Ovary (tissue), 10 donors: ENCODE measurements at places on chromosomes 6 and 20. TPM values are rescaled to one million over a fixed set of nuclear protein-coding genes. Genes with fewer than 3 reads are reported as not detected.

GRCh38 chr6:136236466-136237293 lies 13.4 kb downstream of the MTFR2 start:
- DNase-seq, result no peak

MUCL3 gene
- total RNA-seq, result under 0.01 TPM

TMEM170B gene
- 5.9 TPM for total RNA-seq

DNA sequence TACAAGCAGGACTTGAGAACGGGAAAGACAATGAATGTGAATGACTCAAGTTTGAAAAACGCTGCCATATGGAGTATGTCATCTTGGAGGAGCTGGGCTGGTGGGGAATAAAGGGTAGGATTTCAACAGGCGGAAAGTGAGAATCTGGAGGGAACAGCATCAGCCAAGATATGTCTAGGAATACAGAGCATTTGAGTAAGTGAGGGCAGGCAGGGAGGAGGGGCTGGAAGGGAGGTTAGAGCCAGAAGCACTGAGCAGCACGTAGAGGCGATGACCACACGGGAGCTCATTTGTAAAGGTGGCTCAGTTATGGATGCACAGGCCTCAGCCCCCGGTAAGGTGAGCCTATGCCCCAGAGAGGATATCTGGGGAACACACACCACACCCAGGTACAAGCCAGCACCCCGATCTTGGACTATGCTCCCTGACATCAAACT lies 115.1 kb downstream of the ZMYND8 start:
- peak; percentile 45 for DNase-seq

DNA sequence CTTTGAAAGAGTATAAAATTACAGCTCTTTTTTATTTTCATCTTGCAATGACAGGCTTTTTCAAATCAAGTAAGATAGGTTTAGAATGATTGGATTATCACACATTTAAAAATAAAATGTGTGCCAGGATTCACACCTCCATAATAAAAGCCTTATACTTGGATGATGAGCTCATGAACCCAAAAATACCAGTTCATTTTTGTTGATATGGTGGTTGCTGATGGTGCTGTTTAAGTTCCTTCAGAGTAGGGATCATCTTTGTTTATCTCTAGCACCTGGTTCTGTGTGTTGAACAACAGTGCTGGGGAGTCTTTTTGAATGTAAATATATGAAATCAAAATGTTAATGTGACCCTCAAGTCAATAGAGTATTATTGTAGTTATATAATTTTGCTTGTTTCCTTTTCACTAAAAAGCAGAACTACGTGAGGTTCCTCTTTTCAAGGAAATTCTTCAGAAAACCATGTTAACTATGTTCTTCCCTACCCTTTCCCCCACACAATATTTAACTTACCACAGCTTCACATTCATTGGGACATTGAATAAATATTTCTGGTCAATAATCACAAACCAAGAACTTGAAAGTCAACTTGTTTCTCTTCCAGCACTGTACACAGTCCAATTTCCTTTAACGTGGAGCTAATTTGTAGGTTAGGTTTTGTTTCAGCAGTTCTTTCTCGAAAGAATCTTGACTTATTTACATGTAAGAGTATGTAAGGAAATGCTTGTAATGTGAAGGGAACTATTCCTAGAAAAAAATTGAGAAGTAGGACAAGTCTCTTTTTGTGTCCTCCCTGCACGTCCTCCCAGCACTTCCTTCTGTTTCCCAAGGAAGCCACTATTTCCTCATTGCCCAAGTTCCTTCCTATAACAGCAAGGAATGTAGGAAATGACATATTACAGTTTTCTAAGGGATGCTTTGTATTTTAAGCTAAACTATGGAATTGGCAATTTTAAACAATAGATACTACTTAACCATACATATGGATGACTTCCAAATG lies 945.9 kb upstream of the CITED2 start:
- no peak for DNase-seq

CD24 gene
- total RNA-seq, result 0.20 TPM

GRCh38 chr6:157033428-157034140 lies 256.4 kb downstream of the ARID1B start:
- no peak for DNase-seq

- DNase-seq, result peak; percentile 56
These were observed 3.9 kb upstream of the SIGLEC1 start for GRCh38 chr20:3716195-3716834.

GRCh38 chr20:63742381-63743024 lies 2.9 kb downstream of the SLC2A4RG start:
- DNase-seq, result peak; percentile 76

DNA sequence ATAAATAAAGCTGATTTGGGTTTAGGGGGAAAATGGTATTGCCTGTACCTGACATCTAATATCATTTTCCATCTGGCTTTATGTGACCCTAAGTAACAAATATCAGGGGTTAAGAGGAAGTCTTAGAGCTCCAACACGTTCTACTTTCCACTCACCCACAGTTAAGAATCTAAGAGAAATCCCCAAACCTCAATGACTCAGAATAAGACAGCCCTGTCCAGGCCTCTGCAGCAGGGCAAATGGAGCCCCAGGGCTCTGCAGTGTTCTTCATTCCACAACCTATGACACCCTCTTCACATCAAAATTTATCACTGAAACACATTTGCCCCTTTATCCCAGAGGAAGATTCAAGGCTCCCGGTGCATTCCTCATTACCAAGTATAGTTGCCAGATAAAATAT lies 20.3 kb upstream of the TENT5A start:
- DNase-seq, result no peak

- peak; percentile 14 for DNase-seq
These were observed 891 bp downstream of the RSPO3 start for GRCh38 chr6:127119102-127120022.

DNA sequence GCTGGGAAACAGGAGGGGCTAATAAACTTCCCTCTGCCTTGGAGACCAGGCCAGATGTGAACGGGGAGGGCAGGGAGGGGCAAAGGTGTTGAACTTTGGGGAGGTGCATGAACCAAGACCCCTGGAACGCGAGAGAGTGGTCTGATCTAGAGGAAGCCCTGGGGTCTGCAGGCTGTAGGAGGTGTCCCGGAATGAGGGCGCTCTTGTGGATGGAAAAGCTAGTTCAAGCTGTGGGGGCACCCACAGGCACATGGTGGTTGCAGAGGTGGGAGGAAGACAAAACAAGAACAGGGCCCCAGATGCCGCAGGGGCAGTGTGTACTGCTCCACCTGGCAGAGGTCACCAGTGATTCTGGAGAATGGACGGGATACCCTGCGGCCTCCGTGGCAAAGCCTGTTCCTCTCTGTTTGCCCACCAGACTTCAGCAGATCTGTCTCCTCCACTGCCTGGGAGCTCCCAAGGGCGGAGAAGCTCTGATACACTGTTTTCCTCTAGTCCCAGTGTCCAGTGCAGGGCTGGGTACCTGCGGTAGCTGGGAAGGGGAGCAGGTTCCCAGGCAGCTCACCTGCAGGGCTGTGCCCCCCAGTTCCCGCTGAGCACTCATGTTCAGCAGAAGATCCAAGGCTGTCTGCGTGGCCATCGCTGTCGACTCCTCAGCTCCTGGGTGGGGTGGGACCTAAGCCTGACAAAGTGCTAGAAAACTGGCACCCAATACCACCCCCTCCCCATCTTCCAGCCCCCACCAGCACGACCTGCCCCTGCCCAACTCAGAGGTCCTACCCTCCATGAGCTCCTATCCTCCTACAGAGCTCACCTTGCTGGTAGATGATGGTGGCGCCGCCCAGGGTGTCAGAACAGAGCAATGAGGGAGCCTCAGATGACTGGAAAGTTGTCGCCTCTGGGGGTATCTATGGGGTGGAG lies 14.7 kb downstream of the ZNF335 start:
- peak; percentile 28 for DNase-seq

DNA sequence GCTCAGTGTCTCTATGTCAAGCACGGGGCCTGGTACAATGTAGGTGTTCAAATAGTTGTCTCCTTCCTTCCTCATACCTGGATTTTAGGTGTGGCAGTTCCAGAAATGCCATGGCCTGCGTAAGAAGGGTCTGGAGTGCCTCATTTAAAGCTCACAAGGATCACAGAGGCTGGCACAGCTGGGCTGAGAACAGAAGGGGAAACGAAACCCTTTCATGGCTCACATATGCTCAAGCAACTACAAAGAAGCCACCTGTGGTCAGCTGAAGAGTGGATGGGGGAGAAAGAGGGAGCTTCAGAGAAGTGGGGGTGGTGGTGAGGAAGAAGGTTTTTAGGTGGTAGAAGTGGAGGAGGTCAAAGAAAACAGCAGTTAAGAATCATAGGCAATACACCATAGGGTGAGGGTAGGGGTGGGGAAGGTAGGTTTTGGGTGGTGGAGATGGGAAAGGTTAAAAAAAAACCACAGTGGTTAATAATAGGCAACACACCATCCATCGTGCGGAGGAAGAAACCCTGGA lies 17.0 kb upstream of the TOP1 start:
- DNase-seq, result no peak

DNA sequence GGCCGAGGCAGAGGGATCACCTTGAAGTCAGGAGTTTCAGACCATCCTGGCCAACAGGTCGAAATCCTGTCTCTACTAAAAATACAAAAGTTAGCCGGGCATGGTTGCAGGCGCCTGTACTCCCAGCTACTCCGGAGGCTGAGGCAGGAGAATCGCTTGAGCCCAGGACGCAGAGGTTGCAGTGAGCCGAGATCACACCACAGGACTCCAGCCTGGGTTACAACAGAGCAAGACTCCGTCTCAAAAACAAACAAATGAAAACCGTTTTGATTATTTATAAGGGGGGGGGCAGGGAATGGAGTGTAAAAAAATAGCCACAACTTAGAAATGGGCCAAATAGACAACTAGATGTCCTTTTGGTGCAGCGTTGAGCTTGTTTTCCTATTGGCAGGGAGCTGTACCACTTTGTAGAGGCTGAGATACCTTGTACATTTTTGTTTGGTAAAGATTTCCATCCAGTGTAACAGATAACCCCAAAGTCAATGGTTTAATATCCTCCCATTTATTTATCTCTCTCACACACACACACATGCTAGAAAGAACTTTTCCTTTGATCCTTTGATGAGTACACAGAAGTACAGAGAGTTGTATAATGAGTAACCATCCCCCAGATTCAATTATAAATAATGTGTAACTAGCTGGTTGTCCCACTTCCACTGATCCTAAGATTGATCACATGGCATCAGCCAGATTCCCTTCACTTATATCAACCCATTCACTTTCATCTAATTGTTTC lies 477.5 kb downstream of the PRKN start:
- no peak for DNase-seq

CGAS gene
- 4.0 TPM for total RNA-seq

E2F1 gene
- 2.9 TPM for total RNA-seq

- DNase-seq, result no peak
These were observed 177.2 kb upstream of the RNF24 start for GRCh38 chr20:4192378-4193068.

HIVEP2 gene
- total RNA-seq, result 42.0 TPM

- no peak for DNase-seq
These were observed 348.6 kb downstream of the CD109 start for GRCh38 chr6:74044417-74045096.

- DNase-seq, result peak; percentile 63
These were observed 896 bp upstream of the RNASET2 start for GRCh38 chr6:166957087-166957804.

AVP gene
- not detected for total RNA-seq

- no peak for DNase-seq
These were observed 6.8 kb upstream of the ALDH8A1 start for GRCh38 chr6:134956676-134957075.

TNNC2 gene
- 3.4 TPM for total RNA-seq

- no peak for DNase-seq
These were observed 66.6 kb downstream of the TNFAIP3 start for GRCh38 chr6:137933696-137934095.

- no peak for DNase-seq
These were observed 49.5 kb downstream of the TRIM38 start for GRCh38 chr6:26012061-26012460.

DNA sequence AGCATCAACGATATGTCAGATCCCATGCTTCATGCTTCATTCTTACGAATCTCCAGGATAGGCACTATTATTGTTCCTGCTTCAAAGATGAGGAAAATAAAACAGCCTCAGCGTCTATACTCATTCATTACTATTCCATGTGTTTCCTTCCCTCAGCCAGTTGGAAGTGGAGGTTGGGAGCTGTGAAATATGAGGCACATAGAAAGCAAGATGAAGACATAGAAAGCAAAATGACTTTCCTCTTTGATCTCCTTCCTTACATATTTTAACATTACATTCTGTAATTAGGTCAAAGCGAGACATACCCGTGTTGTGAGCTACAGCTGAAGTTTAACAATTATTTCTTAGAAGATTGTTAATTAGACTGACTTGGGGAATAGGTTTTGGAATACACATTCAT lies 125.4 kb downstream of the FYN start:
- DNase-seq, result no peak

GRCh38 chr6:4355241-4355640 lies 219.9 kb upstream of the ECI2 start:
- DNase-seq, result no peak

GRCh38 chr6:13327691-13328075 lies 654 bp downstream of the TBC1D7 start:
- DNase-seq, result no peak

GRCh38 chr6:158220786-158221442 lies 52.8 kb downstream of the GTF2H5 start:
- DNase-seq, result peak; percentile 69

DNA sequence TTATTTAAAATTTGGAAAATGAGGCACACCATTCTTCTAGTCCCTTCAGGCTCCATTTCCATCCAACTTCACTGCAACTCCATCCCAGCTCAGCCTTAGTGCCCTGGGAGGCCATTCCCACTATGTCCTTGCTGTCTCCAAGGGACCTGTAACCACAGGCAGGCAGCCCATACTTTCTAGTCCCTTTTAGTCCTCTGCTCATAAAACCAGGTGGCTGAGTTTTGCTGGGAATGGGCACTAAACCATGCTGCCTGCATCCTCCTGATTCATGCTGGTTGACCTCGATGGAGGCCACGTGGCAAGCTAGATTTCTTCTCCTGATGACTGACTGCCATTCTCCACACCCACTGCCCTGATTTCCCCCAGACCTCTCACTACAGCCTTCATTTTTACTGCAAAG lies 27.5 kb upstream of the MYMX start:
- no peak for DNase-seq

GRCh38 chr20:38270869-38271605 lies 10.5 kb upstream of the KIAA1755 start:
- DNase-seq, result peak; percentile 83

GRCh38 chr6:130781557-130781956 lies 45.6 kb upstream of the SMLR1 start:
- no peak for DNase-seq
